ENCODE measurements at places on chromosomes 1 and 21. TPM values are rescaled to one million over a fixed set of nuclear protein-coding genes. Genes with fewer than 3 reads are reported as not detected.
A peak's percentile ranks its signal among the peaks of the same experiment; 100 is the strongest.

KCTD3 gene
- 17.9 TPM for polyA plus RNA-seq

PRAMEF4 gene
- polyA plus RNA-seq, result not detected

GRCh38 chr21:38804789-38805327 is 871 bp upstream of the ETS2 start:
- DNase-seq, result peak; percentile 81

DPT gene
- 8.5 TPM for polyA plus RNA-seq

DNA sequence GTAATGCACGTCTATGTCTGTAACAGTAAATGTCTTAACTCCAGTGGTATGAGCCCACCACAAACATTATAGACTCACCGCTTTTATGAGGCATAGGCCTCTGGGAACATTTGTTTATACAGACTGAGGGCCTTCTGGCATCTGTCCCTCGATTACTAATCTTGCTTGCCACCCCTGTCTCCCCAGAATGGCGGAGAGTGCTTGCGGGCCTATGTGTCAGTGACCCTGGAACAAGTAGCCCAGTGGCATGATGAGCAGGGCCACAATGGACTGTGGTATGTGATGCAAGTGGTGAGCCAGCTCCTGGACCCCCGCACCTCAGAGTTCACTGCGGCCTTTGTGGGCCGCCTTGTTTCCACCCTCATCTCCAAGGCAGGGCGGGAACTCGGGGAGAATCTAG is 18.3 kb upstream of the SHISA4 start:
- no peak for DNase-seq

GRCh38 chr1:225825607-225826007 is 15.7 kb downstream of the EPHX1 start:
- no peak for DNase-seq

PTGS2 gene
- 0.05 TPM for polyA plus RNA-seq

FAM167B gene
- 3.7 TPM for polyA plus RNA-seq

- no peak for DNase-seq
These were observed 3.5 kb downstream of the RGL1 start for GRCh38 chr1:183808296-183809027.

OR2G6 gene
- polyA plus RNA-seq, result not detected

MFSD2A gene
- 0.92 TPM for polyA plus RNA-seq

DNA sequence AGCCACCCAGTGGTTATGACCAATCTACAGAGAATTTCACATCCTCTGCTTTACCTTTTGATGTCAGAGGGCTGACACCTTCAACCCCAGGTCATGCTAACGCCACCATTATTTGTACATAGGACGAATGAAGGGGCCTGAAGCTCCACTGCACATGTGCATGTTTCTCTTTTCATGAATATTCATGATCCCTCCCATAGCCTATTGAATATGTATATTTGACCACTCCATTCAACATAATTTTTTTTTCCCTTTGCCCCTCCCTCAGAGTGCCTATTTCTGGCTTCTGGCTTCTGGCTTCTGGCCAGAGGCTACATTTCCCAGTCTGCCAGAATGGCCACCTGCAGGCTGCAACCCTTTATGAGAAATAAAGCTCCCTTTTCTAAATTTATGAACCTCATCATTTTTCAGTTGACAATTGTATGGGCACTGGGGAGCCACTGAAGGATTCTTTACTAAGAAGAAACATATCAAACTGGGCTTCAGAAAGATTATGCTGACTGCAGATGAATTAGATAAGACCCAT is 406.7 kb downstream of the SIPA1L2 start:
- no peak for DNase-seq

FAM163A gene
- polyA plus RNA-seq, result 0.08 TPM

LAMB3 gene
- 2.6 TPM for polyA plus RNA-seq

DNA sequence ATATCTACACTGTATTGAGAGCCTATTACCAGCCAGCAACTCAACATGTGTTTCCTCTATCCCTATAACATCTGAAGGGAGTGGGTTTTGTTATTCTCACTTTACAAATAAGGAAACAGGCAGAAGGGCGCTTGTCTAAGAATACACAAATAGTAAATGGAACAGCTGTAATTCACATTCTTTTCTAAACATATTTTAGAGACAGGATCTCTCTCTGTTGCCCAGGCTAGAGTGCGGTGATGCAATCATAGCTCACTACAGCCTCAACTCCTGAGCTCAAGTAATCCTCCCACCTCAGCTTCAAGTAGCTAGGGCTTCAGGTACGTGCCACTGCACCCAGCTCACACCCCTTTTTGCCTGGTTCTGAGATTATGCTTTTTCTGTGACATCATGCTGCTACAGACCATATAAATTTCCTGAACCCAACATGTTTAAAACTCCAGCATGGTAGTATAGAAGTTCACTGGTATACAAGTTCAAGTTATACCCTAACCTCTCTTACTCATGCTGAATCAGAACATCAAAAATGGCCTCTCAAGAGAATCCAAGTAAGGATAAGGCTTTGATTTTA is 8.6 kb upstream of the TACSTD2 start:
- DNase-seq, result no peak

- no peak for DNase-seq
These were observed 1.3 kb downstream of the CDC42BPA start for GRCh38 chr1:227317011-227317451.

DNA sequence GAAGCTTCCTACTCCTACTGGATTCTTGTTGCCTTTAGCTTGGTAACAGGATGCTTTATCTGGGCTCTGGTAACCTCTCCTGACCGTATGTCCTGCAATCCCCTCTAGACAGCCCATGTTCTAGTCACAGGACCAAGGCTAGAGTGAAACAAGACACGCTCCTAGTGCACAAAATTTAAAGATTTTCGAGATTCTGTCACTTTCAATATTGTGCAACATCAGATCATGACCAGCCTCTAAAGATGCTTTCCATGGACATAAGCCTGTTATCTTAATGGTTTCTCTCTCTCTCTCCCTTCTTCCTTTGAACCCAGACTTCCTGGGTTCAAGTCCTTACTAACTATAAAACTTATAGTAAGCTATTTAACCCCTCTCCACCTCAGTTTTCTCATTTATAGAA is 1.6 kb upstream of the LY9 start:
- no peak for DNase-seq

TENT5C gene
- polyA plus RNA-seq, result 1.5 TPM

GRCh38 chr1:160070243-160071163 is 543 bp upstream of the KCNJ10 start:
- DNase-seq, result peak; percentile 85

- no peak for DNase-seq
These were observed 1383.7 kb downstream of the MRPL39 start for GRCh38 chr21:24223624-24224023.

IGSF21 gene
- polyA plus RNA-seq, result 0.17 TPM

LAX1 gene
- polyA plus RNA-seq, result not detected

GRCh38 chr1:11479375-11479979 is 522 bp downstream of the DISP3 start:
- DNase-seq, result no peak

DNA sequence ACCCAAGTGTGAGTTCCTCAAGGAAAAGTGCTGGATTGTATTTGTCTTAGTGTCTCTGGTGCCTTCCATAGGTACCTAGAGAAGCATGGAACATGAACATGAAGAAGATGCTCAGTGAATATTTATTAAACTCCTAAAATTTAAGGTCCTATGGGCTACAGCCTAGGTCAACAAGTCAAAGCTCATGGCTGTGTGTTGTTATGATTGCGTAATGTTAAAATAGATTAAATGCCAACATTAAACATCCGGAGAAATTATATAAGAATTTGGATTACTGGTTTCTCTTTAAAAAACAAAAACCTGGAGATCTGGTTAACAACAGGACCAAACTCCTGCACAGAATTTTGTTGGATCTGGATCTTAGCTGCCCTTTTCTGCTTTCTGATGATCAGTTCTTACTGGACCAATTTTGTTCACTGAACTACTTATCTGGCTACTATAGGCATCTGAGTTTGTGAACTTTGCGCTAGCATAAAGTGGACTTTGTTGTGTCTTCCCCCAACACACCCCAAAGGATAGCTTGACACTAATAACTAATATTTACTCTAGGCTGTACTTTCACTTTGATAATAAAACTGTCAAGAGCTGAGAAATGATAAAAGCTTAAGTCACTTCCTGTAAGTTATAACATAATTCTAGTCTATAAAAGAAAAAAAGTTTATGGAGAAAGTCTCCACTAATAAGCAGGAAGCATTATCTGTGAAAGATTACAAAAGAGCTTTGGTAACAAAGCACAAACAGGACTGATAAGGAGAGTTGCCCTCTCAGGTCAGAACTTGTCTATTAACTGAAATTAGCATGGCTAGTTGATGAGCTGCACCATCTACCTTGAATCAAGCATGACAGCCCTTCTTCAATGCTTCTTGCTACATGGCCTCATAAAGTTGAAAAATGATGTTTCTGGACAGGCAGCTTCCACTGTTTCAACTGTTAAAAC is 20.7 kb downstream of the F5 start:
- DNase-seq, result no peak

DNA sequence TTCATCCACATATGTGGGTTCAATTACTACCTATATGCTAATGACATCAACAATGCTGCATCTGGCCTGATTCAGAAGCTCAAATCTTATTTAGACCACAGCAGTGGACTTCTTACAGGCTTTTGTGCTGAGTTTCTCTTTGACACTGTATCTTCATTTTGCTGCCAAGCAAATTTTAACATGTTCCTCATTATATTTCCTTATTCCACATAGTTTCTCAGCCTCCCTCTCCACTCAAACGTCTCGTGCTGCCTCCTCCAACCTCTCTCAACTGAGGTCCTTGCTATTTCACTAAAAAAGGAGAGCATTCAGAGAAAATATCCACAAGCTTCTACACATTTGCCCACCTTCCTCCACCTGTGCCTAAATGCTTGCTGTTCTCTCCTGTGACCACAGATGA is 6.5 kb downstream of the TDRKH start:
- DNase-seq, result no peak

GRCh38 chr1:112772781-112773180 is 57.6 kb upstream of the PPM1J start:
- DNase-seq, result no peak

GRCh38 chr1:115136106-115136505 is 46.8 kb upstream of the TSPAN2 start:
- DNase-seq, result no peak

GRCh38 chr21:44579056-44579832 is 1.2 kb downstream of the KRTAP10-5 start:
- DNase-seq, result no peak

DNA sequence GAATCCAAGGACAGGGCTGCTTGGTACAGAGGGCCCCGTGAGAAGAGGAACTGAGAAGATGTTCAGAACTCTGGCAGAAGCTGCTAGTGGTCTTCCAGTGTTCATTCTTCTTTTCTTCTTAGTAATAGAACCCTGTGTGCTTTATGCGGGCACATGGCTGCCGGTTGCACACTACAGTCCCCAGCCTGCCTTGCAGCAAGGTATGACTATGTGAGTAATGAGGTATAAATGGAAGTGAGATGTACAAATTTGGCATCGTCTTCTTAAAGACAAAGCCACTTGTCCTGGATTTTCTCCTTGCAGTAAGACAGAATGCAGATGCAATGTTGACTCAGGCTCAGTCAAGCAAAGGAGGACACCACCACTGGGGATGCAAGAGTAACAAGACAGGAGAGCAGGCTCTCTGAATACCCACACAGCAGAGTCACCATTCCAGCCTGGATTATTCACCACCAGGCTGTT is 15.0 kb upstream of the ATP1B1 start:
- no peak for DNase-seq

- DNase-seq, result no peak
These were observed 111.8 kb upstream of the ATP1A1 start for GRCh38 chr1:116261227-116261626.

GRCh38 chr1:158945061-158945460 is 13.7 kb downstream of the PYHIN1 start:
- DNase-seq, result no peak
